ENCODE measurements at places on chromosomes 7 and 10.

GRCh38 chr10:86262688-86263181 lies 103.9 kb downstream of the GRID1 start:
- DNase-seq, result no peak

- DNase-seq, result no peak
These were observed 360.3 kb downstream of the FRMD4A start for GRCh38 chr10:13970236-13970956.

DNA sequence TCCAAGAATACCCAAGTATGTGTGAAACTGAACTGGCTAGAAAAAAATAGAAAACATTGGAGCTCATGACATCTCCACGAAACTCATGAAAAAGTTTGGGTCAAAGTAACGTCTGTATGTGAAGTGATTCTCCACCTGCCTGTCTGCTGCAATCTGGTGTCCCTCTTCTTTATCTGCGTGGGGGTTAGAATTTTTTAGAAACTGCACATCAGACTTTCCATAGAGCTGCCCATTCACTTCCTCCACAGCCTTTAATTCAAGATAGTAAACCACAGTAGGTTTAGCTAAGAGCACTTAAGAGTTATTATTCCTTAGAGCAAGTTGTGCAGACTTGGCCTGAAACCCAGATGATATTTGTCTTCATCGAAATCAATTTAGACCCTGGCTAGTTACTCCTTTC lies 55.3 kb downstream of the SCIN start:
- no peak for DNase-seq

DNA sequence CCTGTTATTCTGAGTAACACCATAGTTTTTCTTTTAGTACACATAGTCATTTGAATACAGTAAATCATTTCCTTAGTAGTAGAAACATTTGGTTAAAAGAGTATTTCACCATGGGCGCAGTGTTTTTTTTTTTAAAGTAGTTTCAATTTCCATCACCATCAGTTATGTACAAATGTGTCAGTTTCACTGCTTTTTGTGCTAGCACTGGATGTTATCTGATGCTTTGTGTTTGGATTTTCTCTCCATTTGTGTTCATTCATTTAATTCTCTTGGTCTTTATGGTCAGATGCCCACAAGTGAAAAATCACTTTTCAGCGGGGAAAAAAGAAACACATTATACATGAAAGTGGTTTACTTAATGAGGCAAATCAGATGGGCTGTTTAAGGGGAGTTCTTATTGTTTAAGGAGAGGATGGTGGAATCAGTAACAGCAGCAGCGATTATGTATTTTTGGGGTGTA lies 16.0 kb upstream of the HK1 start:
- DNase-seq, result no peak

DNA sequence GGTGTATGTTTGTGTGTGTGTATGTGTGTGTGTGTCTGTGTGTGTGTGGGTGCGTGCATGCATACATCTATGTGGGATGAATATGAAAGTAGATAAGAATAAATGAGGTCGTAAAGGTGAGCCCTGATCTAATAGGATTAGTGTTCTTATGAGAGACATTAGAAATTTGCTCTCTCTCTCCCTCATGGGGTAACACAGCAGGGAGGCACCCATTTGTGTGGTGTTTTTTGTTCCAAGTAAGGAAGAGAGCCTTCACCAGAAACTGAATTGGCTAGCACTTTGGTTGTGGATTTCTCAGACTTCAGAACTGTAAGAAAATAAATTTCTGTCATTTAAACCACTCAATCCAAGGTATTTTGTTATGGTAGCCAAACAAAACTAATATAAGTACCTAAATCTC lies 353.7 kb upstream of the CHRM2 start:
- DNase-seq, result no peak

DNA sequence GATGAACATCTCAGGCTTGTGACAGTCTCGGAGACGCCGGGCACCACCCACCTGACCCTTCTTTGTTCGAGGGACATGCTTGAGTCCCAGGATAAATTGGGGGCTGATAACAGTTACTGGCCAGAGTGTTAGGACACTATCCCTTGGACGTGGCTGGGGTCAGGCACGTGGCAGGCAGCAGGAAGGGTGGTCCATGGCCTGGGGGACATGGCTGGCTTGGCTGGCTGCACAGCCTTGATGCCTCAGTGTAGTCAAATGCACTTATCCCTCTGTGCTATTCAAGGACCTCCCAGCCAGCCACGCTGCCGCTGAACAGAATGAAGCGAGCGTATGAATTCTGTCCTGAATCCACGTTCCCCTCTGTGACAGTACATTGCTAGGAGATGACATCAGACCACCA lies 662.0 kb upstream of the FOXK1 start:
- no peak for DNase-seq

GRCh38 chr10:51377070-51377931 lies 303.0 kb downstream of the PRKG1 start:
- DNase-seq, result no peak

- DNase-seq, result no peak
These were observed 171.7 kb downstream of the LSM5 start for GRCh38 chr7:32318300-32319011.

GRCh38 chr10:60414111-60414510 lies 24.4 kb upstream of the ANK3 start:
- no peak for DNase-seq

- DNase-seq, result no peak
These were observed 325.9 kb upstream of the SMIM30 start for GRCh38 chr7:113444261-113444660.

GRCh38 chr10:74799721-74800221 lies 26.6 kb upstream of the KAT6B start:
- DNase-seq, result no peak

Measured in stimulated activated CD4-positive, alpha-beta T cell treated with anti-CD3 and anti-CD28 coated beads, Interleukin-12 subunit alpha, Interleukin-12 subunit beta, amount 100 ng/mL, for 4 hours (primary cell).